Activated CD8-positive, alpha-beta memory T cell treated with anti-CD3 and anti-CD28 coated beads for 48 hours (primary cell): ENCODE measurements at places on chromosomes 16 and 17.

DNA sequence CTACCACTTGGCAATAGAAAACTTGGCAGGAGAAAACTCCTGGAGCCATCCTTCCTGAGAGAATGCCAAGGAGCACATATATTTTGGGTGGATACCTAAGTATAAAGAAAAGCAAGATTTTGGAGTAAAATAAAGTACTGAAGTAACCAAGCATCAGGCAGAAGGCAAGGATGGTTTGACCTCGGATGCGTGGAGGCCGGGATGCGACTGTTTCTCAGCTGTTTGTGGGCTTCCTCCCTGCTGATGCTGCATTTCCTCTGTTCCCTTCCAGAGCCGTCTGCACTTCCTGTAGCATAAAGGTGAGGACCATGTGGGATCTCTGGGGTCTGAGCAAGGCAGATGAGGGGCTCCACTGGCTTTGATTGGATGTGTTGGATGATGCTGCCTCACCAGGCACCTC, 5.5 kb upstream of the TCF25 start:
- no peak for DNase-seq

- no peak for DNase-seq
Observed at GRCh38 chr17:9470171-9470570, 105.4 kb downstream of the STX8 start.

DNA sequence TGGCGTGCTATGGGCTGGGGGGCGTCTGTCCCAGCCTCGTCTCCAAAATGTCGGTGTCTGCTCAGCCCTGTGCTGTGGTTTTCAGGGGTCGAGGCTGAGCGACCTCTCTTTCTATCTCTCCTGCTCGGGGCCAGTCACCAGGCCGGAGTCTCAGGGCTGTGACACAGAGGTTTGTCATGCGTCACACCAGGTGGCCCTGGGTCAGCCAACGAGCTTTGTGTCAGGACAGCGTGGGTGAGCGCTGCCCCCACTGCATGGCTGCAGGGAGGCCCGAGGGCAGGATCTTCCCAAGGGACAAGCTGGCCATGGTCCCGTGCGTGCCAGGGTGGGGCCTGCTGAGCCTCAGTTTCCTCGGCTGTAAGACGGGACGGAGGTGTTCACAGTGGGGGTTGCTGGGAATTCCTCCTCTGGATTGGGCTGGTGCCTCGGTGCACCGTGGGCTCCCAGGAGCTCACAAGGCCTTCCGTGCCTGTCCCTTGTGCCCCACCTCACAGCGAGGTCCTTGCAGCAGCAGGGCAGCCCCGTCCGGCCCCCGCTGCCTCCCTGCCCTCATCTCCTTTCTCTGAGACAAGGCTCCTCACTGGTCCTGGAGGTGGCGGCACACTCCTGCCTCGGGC, 50.5 kb downstream of the CBFA2T3 start:
- no peak for DNase-seq

- DNase-seq: no peak
Observed at GRCh38 chr17:39077252-39077651, 74.2 kb downstream of the PLXDC1 start.

DNA sequence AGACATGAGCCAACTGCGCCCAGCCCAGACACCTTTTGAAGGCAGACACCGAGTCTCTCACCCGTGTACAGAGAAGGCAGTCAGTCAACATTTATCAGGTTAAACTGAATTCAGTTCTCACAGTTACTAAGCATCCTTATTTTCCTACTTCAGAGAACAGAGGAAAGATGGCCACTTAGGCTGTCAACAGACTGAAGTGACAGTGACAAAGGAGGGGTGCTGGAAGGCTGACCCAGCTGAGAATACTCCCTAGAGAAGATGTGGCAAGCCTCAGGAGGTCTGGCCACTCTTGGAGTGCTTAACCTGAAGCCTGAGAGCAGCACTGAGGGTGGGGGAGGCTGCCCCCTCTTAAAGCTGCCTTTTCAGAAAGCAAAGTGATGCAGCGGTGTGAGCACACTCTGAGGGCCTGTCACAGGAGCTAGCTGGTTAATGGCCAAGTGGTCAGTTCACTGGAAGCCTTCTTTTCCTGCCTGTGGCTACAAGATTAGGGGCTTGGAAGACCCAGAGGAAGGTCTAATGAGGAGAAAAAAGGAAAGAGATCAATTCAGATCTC, 51.0 kb upstream of the SREBF1 start:
- DNase-seq: no peak

DNA sequence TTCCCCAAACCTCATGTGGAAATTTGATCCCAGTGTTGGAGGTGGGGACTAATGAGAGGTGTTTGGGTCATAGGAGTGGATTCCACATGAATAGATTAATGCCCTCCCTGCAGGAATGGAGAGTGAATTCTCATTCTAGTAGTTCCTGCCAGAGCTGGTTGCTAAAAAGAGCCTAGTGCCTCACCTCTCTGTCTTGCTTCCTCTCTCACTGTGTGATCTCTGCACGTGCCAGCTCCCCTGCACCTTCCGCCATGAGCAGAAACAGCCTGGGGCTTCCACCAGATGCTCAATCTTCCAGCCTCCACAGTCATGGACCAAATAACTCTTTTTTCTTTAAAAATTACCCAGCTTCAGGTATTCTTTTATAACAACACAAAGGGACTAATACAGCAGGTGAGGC, 72.9 kb upstream of the CLEC3A start:
- DNase-seq: no peak

- no peak for DNase-seq
Observed at GRCh38 chr17:55319933-55320593, 55.3 kb downstream of the HLF start.

GRCh38 chr17:29982991-29983653, 41.7 kb downstream of the EFCAB5 start:
- no peak for DNase-seq

- peak; percentile 12 for DNase-seq
Observed at GRCh38 chr16:74999219-74999608, 390 bp downstream of the ZNRF1 start.

DNA sequence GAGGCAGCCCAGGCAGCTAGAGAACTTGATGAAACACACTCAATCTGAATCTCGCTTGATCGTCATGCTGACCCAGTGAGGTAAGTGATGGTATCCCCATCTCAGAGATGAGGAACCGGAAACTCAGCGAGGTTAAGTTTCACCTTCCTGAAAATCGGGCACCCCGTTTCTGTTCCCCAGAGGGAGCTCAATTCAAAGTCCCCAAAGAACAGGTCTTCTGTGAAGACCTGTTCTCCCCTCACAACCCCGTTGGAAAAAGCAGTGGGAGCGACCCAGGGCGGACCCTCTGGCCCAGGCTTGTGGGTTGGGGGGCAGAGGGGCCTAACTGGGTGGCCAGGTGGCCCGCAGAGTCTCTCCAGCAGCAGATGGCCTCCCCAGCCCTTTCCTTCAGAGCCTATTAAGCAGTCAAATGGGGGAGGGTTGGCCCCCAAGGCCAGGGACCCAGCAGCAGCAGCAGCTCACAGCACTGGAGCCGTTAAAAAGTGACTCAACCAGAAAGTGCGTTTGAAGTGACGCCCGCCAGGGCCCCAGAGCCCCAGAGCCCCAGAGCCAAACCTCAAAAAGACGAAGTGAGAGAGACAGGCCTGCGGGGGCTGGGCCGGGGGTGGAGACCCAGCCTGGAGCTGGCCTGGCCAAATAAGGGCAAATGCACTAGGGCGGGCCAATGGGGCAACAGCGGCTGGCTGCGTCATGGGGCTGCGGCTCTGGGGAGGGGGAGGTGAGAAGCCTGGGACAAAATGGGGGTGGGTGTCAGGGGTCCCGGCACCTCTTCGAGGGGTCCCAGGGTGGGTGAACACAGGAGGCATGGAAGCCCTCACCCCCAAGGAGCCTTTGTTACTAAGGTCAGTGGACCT, 9.2 kb upstream of the TSPOAP1 start:
- peak; percentile 66 for DNase-seq

GRCh38 chr17:14360856-14361255, 60.0 kb downstream of the HS3ST3B1 start:
- no peak for DNase-seq

- no peak for DNase-seq
Observed at GRCh38 chr16:4580250-4580649, 24.1 kb downstream of the C16orf96 start.

DNA sequence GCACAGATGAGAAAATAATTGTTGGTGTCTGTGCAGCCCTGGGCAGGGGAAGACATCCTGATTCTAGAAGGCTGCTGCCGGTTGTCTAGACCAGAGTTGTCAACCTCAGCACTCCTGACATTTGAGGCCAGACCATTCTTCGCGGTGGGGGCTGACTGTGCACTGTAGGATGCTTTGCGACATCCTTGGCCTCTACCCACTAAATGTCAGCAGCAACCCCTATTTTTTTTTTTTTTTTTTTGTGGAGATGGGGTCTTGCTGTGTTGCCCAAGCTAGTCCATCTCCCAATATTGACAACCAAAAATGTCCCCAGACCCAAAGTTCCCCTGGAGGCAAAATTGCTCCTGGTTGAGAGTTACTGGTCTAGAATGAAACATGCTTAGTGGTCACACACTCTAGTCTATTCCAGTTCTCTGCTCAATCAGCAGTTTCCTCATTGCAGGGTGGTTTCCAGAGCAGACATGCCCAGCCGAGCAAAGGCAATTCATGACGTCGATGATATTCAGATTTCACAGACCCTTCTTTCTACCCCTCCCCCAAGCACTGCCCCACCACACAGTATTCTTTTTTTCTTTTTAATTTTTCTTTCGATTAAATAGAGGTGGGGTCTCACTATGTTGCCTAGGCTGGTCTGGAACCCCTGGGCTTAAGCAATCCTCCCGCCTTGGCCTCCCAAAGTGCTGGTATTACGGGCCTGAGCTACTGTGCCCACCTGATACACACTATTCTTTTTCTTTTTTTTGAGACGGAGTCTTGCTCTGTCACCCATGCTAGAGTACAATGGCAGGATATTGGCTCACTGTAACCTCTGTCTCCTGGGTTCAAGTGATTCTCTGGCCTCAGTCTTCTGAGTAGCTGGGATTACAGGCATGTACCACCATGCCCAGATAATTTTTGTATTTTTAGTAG, 9.0 kb downstream of the C17orf99 start:
- no peak for DNase-seq

- no peak for DNase-seq
Observed at GRCh38 chr16:89106533-89107202, 13.0 kb downstream of the ACSF3 start.

- DNase-seq: no peak
Observed at GRCh38 chr16:21645261-21645721, 7.1 kb downstream of the IGSF6 start.

- no peak for DNase-seq
Observed at GRCh38 chr16:10835281-10835931, 16.8 kb upstream of the TVP23A start.

GRCh38 chr16:57013902-57014301, 24.5 kb downstream of the NLRC5 start:
- no peak for DNase-seq

DNA sequence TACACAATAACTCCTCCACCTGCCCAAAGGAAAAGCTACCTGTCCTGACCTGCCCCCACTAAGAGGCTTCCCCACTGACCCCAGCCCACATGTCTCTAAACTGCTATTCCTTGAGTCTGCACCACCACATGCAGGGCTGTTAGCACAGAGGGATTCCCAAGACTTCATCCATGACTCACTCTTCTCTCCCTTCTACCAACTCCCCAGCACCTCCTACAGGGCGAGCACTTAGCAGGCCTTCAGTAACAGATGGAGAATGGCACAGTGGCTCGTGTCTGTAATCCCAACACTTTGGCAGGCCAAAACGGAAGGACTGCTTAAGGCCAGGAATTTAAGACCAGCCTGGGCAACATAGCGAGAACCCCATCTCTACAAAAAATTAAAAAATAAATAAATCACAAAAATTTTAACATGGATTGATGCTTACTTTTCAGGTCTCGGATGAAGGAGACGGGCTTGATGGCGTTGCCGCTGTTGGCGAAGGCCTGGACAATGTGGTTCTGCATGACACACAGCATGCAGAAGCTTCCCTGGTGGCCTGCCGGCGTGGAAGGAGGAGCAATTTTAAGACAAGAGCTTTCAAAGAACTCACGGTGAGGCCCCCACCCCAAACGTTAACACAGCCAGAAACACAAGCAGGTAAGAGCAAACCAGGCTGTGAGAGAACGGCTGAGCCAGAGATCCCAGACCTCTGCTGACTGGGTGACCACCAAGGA, 12.0 kb downstream of the USP36 start:
- DNase-seq: no peak

DNA sequence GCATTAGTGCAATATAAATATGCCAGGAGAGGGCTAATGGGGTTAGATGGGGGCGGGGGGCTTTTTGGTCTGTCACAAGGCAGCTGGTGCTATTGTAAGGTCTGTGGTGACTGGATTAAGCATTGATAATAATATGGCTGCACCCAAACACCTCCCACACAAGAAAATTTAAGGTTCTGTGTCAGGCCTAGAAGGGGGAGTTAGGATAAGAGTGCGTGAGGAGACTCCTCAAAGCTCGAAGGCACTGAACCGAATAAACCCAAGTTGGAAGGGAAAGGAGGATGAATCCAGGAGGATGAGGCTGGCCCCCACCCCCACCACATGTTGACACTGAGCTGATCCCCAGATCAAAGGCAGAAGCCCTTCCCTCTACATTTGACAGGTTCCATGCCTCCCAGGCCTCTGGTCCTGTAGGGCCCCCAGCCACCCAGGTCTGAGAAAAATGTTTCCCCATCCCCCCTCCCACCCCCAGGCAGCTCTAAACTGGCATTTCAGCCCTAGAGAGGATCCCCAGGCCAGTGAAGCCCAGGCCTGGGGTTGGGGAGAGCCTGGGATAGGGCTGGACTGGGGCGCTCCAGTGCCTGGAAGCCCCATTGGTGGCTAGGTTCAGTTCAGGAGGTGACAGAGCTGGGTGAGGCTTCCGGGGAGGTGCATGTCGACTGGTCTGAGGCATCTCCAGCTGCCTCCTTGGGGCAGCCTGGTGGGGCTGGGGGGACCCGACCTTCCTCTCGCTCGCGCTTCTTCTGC, 1.7 kb downstream of the HOXB1 start:
- DNase-seq: no peak

DNA sequence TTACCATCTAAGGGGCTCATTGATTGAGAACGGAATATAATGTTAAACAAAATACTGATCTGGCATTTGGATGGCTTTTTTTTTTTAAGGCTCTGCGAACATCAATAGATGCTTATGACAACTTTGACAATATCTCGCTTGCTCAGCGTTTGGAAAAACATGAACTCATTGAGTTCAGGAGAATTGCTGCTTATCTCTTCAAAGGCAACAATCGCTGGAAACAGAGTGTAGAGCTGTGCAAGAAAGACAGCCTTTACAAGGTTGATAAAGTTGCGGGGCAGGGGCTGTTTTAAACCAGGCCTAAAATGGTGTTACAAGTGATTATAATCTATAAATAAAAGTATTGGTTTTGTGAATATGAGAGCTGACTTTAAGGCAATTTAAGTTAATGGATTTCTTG, 22.3 kb downstream of the PTRH2 start:
- no peak for DNase-seq

DNA sequence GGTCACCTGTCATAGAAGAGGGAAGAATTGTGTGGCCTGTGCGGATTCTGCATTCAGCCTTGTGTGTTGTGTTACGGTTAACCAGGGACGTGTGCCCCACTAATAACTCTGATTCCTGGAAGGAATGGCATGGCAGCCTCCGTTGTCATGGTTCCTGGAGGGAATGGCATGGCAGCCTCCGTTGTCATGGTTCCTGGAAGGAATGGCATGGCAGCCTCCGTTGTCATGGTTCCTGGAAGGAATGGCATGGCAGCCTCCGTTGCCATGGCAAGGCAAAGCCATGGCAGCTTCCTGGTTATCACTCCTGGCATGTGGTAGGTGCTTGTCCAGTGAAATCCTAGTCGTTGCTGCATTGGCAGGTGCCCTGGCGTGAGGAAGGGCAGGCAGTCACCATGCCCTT, 8.9 kb downstream of the SPG7 start:
- DNase-seq: no peak

GRCh38 chr17:59793205-59793604, 85.8 kb downstream of the VMP1 start:
- no peak for DNase-seq
